ENCODE measurements at places on chromosomes 6 and 20.
A peak's percentile ranks its signal among the peaks of the same experiment; 100 is the strongest.

DNA sequence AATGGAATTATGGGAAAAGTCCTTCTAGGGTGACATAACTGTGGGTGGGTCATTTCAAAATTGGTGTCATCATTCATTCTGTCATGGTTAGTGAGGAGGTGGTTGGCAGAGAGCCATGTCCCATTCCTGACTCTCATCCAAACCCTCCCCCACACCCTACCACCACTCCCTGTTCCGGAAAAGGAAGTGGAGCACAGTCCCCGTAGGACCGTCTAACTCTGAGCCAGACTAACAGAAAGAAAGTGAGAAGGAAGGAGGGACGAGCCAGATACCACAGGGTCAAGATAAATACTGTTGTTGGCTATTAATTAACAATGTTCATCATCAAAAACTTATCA lies 4.8 kb downstream of the TRIM10 start:
- peak; percentile 80 for DNase-seq

DNA sequence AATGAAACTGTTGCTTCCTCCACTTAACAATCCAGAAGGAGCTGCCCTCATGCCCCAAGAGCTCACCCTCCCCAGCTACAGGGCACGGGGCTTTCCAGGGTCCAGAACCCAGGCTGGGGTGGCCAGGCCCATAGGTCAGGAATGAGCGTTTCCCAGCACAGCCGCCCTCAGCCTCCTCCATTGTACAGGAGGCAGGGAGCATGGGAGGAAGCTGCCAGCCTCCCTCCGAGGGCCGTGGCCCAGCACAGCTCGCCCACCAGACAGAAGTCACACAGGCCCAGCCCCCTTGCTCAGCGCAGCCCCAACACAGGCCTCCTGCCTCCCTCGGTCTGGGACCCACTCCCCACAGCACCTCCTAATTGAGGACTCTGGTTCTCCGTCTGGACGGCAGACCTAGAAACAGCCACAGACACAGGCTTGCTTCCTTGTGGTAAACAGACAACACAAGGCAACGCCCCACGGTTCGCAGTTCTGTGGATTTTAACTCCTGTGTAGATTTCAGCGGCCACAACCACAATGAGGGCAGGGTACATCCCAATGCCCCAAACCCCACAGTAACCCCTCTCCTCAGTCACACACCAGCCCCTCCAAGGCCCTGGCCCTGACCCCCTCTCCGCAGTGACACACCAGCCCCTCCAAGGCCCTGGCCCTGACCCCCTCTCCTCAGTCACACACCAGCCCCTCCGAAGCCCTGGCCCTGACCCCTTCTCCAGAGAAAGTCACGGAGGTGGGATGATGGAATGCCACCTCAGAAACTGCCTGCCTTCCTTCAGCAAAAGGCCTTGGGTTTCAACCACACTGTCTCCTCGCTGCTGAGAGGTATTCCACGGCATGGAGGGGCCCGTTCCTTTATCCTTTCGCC lies 173.5 kb downstream of the DLL1 start:
- no peak for DNase-seq

DNA sequence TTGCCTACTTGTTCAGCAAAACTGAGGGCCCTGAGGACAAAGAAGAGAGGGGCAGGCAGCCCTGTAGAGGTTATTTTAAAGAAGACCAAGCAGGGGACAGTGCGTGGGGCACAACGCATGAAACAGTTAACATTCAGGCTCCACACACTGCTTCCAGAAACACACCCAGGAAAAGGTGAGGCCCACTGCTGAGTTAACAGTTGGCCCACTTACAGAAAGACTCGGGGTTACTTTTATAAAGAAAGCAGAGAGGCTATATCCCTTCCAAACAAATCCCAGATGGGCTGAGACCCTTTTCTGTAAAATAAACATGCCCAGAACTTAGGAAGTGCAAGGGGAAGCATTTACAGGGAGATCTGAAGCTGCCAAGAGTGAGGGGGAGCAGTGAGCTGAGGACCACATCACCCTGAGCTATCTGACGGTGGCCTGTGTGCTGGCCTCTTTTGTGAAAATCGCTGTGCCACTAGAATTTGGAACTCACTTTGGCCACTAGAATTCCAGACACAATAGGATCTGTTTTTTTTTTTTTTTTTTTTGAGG lies 49.8 kb upstream of the SSTR4 start:
- no peak for DNase-seq

DNA sequence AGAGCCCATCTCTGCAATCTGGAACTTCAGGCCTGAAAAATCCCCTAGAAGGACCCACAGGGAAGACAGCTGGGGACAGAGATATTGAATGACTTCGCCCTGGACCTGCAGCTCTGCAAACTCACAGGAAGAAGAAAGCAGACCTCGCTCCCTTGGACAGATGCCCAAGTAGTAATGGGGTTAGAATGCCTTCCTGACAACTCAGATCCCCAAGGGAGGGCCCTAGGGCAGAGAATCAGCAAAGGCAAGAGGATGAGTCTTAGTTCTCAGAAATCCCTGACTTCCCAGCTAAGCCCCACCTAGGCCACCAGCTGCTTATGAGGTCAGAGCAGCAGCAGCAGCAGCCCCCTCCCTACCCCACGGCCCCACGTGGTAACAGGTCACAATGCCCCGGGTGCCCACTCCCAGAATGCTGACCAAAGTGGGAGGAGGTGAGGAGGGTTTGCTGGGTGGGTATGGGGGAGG lies at the start of gene C20orf141:
C20orf141 (plus strand) TSS at position 401 of the 465 bp plus-strand sequence. CDS start 198 bp downstream, outside the sequence.
- DNase-seq, result peak; percentile 100

GRCh38 chr6:106966671-106967640 lies 7.6 kb downstream of the CD24 start:
- DNase-seq, result no peak

GRCh38 chr6:78380541-78380940 lies 486.8 kb upstream of the IRAK1BP1 start:
- DNase-seq, result no peak

GRCh38 chr6:122184401-122184827 lies 215.0 kb upstream of the HSF2 start:
- DNase-seq, result peak; percentile 43

DNA sequence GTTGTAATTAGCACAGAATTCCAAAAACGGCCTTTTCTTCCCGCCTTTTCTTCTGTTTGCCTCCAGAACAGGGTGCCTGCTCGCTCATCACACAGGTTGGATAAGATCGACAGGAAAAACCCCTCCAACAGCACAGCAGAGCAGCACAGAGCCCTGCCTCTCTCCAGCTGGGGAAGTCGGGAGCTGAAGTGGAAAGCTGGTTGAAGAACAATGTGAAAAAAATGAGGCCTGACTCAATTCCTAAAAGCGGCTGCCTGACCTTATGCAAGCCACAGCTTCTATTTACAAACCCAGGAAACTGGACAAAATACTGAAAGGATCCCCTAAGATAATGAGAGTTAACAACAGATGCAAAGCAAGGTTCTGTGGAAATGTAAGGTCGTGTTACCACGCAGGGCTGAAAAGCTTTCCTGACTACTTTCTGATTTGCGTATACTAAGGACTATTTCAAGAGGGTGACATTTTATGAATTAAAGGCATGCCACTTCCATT lies 116.9 kb downstream of the TTLL2 start:
- no peak for DNase-seq

DNA sequence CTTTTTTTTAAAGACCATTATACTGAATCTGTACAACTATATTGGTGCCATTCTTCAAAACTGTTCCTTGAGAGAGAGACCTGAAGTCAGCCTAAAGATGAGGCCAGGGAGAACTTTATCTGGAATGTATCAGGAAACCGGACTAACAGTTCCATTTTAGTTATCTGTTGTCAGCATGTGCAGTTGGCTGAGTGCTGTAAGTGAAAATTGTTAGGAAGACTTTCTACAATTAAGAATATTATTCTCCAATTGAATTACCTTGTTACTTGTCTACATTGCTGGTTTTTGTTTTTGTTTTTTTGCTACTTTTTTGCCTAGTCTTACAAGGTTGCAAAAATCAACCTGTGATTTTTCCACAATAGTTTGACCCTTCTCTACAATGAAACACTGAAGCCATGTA lies 7.5 kb downstream of the CEP57L1 start:
- DNase-seq, result no peak

DNA sequence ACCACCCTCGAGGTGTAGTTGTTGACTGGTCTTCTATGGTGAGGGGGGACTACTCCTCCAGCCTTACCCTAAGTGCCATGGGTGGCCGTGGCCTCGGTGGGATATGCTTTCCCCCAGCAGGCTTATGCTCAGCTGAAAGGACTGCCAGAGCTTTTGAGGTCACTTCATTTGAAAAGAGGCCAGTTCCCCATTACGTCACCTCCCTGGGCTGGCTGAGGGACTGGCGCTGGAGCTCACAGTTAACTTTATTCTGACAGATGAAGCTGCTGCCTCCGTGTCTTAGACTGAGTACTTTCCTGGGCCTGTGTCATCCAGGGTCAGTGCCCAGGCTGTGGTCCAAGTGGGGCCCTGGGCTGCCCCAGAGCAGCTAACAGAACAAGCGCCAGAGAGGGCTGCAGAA lies 42.8 kb upstream of the PCMTD2 start:
- no peak for DNase-seq

- peak; percentile 82 for DNase-seq
Measured at GRCh38 chr6:2853769-2854395, 12.2 kb upstream of the SERPINB1 start.

DNA sequence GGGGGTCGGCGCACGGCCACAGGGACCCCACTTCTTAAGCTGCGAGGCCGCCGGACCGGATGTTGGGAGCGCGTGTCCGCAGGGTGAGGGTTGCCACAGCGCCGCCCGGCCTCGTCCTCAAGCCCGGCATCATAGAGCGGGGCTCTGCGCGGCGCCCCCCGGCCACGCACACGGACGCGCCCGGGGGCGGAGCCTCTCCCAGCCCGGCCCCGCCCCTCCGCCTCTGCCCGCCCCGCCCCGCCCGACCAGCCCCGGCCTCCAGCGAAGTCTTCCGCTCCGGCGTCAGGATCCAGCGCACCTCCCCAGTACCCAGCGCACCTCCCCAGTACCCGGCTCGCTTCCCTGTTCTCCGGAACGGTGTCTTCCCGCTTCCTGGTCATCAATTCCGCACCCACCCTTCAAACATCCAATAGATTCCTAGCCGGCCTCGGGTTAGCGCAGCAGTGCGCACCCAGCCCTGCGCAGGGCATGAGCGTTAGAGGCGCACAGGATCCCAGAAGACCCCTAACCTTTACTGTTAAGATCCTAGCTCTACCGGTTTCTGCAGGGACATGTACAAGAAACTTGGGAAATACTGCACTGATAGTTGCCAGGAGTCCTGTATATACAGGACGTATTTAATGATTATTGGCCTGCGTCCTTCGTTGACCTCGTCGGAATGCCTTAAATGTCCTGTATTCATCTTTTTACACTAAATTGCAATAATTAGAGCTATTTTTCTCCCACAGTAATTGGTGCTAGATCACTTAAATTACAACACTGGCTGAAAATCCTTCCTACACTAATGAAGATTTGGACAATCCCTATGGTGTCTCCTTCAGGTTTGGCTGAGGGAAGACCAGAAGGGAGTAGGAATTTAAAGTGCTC lies 535 bp upstream of the DNAAF9 start:
- peak; percentile 78 for DNase-seq
